ENCODE measurements at places on chromosomes 2 and 18. TPM values are rescaled to one million over a fixed set of nuclear protein-coding genes. Genes with fewer than 3 reads are reported as not detected.

The GYPC gene
- 110 TPM for total RNA-seq

The GULP1 gene
- total RNA-seq = 7.9 TPM

The MALT1 gene
- 18.5 TPM for total RNA-seq

The CPLX4 gene
- not detected for total RNA-seq

The PLCD4 gene
- 1.3 TPM for total RNA-seq

The WNT10A gene
- not detected for total RNA-seq

The CNDP1 gene
- not detected for total RNA-seq

The COL6A3 gene
- total RNA-seq = 1,547 TPM

The G6PC2 gene
- total RNA-seq = not detected

The SERPINB5 gene
- not detected for total RNA-seq

The AMER3 gene
- not detected for total RNA-seq

The IL1RN gene
- not detected for total RNA-seq

The KIAA2012 gene
- total RNA-seq = not detected

The ATG16L1 gene
- total RNA-seq = 15.4 TPM

The ZNF892 gene
- 0.18 TPM for total RNA-seq

The DUSP2 gene
- 1.8 TPM for total RNA-seq

The CYP1B1 gene
- total RNA-seq = 64.0 TPM

The MRPL53 gene
- total RNA-seq = 28.7 TPM

The GNAL gene
- total RNA-seq = 0.72 TPM

The CAPN13 gene
- not detected for total RNA-seq

The POTEC gene
- not detected for total RNA-seq

The HOXD8 gene
- not detected for total RNA-seq

The CFAP65 gene
- not detected for total RNA-seq

The TMEFF2 gene
- total RNA-seq = 0.16 TPM

The HOXD11 gene
- not detected for total RNA-seq

The GPR75 gene
- not detected for total RNA-seq

The LRATD1 gene
- 0.49 TPM for total RNA-seq

The SPR gene
- 22.7 TPM for total RNA-seq
